ENCODE measurements at places on chromosomes 2 and 18.

- peak; percentile 92 for DNase-seq
These were observed 68.0 kb downstream of the ZFP36L2 start for GRCh38 chr2:43158259-43158880.

DNA sequence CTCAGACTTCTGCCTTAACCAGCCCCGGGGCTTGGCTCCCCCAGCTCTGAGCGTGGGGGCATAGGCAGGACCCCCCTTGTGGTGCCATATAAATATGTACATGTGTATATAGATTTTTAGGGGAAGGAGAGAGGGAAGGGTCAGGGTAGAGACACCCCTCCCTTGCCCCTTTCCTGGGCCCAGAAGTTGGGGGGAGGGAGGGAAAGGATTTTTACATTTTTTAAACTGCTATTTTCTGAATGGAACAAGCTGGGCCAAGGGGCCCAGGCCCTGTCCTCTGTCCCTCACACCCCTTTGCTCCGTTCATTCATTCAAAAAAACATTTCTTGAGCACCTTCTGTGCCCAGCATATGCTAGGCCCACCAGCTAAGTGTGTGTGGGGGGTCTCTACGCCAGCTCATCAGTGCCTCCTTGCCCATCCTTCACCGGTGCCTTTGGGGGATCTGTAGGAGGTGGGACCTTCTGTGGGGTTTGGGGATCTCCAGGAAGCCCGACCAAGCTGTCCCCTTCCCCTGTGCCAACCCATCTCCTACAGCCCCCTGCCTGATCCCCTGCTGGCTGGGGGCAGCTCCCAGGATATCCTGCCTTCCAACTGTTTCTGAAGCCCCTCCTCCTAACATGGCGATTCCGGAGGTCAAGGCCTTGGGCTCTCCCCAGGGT lies 5.5 kb downstream of the CTDSP1 start:
- DNase-seq = no peak

DNA sequence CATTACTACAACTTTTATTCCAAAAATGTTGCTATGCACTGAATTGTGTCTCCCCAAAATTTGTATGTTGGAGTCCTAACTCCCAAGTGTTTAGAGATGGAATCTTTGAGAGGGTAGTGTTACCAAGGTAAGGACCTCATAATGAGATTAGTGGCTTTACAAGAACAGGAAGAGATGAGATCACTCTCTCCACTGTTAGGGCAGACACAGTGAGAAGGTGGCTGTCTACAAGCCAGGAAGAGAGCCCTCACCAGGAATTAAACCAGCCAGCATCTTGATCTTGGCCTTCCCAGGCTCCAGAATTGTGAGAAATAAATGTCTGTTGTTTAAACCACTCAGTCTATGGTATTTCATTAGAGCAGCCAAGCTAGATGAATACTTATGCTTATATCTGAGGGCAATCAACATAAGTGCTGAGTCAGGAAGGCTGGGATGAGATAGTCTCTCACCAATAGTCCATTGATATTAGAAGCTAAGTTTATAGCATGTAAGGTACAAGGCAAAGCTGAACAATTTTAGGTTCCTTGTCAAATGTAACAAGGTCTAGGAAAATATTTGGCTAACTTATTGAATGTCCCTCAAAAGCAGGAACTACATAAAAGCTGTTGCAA lies 317.6 kb upstream of the REG3G start:
- no peak for DNase-seq

- DNase-seq = no peak
These were observed 92.8 kb upstream of the HS6ST1 start for GRCh38 chr2:128411431-128411830.

DNA sequence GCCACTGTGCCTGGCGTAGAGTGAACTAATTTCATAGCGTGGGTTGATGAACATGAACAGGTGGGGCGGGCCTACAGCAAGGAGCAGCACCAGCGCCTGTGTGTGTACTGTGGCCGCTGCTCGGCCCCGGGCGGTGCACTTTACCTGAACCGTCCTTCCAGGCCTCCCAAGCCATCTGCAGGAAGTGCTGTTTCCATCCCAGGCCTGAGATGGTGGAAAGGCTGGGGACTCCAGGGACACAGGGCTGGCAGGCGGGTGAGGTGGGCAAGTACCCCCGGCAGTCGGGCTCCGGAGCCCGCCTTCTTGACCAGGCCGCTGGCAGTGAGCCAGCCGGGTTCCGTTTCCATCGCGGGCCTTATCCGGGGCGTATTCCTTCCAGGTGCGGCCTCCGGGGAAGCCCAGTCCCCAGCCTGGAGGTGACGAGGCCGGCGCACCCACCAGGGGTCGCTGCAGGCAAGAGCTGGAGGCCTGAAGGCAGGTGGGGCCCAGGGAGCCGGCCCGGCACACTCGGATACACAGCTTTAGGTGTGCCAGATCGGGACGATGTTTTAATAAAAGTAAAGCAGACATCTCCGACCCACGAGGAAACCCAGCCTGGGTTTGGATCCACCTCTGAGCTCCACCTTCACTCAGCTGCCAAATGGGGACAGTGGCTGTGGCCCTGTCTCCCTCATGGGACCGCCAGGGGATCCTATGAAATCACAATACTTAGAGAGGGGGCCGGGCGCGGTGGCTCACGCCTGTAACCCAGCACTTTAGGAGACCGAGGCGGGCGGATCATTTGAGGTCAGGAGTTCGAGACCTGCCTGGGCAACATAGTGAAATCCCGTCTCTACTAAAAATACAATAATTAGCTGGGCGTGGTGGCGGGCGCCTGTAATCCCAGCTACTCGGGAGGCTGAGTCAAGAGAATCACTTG lies 22.7 kb upstream of the PDIA6 start:
- DNase-seq = peak; percentile 82

DNA sequence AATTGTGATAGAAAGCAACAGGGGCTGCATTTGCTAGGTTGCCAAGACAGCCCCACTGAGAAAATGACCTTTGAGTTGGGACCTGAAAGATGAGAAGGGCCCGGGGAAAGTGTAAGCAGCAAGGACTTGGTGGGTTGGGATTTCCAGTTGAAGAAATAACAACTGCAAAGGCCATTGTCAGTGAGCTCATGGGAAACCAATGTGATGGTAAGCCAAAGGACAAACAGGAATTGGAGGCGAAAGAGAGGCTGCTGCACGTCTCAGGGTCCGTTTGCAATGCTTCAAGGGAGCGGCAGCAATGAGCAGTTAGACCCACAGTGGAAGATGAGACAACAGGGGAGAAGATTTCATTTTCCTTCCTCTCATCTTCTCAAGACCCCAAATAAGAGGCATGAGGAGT lies 51.5 kb upstream of the RGPD4 start:
- DNase-seq = no peak

DNA sequence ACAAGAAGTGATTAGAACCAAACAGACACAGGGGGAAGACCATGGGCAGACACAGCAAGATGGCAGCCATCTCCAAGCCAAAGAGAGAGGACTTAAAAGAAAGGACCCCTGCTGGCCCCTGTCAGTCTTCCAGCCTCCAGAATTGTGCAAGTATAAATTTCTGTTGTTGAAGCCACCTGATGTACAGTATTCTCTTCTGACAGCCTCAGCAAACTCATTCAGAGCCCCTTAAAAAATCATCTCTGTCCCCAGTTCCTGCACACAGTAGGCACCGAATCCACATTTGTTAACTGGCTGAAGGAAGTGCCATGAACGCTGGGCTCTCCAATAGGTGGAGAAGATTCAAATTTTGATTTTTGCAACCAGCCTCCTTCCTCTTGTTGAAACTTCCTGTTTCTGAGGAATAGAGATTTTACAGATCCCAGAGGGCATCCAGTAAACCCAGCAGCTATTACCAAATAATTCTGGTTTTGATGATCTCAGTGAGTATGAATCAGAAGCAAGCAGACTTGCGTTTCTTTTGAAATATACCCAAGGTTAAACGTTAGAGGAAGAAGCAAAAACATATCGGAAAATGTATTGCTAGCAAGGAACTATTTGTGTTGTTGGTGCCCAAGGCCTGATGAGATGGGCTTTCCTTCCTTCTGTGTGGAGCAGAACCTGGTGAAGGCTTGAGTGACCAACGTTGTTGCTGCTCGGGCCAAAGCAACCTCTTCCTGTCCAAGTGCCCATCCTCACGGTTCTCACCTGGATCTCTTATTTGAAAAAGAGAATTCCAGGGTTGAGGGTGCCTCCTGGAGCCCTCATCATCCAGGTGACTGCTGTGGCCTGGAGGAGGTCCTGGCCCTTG lies 47.7 kb upstream of the PLB1 start:
- no peak for DNase-seq

DNA sequence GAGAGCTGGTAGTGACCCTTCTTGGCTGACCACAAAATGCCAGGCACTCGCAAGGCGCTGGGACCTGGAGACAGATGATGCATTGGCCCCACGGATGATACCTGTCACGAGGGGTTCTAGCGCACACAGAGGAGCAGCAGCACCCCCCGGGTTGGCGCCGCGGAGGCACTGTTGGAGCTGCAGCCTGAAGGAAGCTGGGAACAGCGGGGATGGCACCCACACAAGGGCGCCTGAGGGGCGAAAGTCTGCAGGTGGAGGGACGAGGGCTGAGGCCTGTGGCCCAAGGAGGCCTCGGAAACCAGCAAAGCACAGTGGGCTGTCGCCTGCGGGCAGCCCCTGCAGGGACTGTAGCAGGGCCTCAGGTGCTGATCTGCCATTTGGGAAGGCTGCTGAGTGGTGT lies 33.6 kb downstream of the FAM228A start:
- no peak for DNase-seq

- no peak for DNase-seq
These were observed 353.9 kb upstream of the SPHKAP start for GRCh38 chr2:228535396-228535795.

DNA sequence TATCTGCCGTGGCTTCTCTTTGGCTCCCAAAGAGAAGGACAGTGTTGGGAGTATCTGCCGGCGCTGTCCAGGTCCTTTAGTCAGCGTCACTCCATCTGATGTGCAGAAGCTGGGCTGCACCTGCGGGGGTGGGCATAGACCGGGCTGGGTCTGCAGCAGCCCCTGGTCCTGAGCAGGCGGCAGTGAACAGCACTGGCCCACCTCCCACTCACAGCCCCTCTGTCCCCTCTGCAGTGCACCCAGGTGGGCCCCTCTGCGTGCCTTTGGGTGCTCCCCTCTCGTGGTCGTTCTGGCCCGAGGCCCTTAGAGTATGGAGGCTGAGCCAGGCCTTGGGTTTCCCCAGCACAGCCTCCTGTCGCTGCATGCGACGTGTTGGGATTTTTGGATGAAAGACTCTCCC lies 95.7 kb downstream of the USP40 start:
- no peak for DNase-seq

GRCh38 chr2:3343012-3343411 lies 34.6 kb downstream of the EIPR1 start:
- DNase-seq = no peak

- DNase-seq = no peak
These were observed 475.0 kb downstream of the RNF144A start for GRCh38 chr2:7392076-7392787.

- DNase-seq = no peak
These were observed 51.8 kb downstream of the PSD4 start for GRCh38 chr2:113225263-113226259.

- DNase-seq = no peak
These were observed 242.0 kb downstream of the HAUS1 start for GRCh38 chr18:46346213-46346612.

- DNase-seq = no peak
These were observed 200.0 kb upstream of the SIX3 start for GRCh38 chr2:44741507-44741906.

- no peak for DNase-seq
These were observed 63.3 kb downstream of the COL3A1 start for GRCh38 chr2:189037518-189037917.

DNA sequence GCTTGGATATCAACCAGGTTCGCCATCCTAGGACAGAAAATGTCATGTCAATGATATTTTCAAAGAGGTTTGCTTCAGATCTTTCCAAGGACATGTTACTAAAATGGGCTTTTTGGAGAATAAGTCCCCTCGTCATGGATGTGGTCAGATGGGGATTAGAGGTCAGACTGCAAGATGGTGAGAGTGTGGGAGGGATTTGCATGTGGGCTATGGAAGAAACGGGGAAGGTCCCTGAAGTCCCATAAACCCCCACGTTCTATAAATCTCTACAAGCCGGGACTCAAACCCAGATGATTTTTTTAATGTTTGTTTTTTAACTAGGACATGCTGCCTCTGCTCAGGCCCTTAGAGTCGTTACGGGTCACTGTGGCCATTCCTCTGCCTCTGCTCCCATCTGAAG lies 37.7 kb upstream of the IGFBP5 start:
- no peak for DNase-seq

GRCh38 chr18:27845897-27846296 lies 331.0 kb downstream of the CDH2 start:
- DNase-seq = no peak

DNA sequence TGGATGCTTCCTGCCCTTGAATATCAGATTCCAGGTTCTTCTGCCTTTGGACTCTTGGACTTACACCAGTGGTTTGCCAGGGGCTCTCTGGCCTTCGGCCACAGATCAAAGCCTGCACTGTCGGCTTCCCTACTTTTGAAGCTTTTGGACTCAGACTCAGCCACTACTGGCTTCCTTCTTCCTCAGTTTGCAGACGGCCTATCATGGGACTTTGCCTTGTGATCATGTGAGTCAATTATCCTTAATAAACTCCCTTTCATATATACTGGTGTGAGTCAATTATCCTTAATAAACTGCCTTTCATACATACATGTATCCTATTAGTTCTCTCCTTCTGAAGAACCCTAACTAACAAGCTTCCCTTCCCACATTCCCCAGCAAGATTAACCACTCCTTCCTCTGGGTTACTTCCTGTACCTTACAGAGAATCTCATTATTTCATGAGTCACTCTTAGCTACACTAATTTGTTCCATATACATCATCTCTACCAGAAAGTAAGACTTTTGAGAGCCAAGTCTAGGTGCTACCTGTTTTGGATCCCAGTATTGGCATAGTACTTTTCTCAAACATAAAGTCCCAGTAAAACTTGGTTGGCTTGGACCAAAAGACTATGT lies 31.3 kb upstream of the LRATD1 start:
- no peak for DNase-seq

- DNase-seq = no peak
These were observed 2.0 kb downstream of the ZNF638 start for GRCh38 chr2:71333619-71334018.

GRCh38 chr2:178143481-178143880 lies 31.2 kb downstream of the RBM45 start:
- no peak for DNase-seq

GRCh38 chr2:236054621-236055305 lies 113.4 kb downstream of the GBX2 start:
- no peak for DNase-seq

DNA sequence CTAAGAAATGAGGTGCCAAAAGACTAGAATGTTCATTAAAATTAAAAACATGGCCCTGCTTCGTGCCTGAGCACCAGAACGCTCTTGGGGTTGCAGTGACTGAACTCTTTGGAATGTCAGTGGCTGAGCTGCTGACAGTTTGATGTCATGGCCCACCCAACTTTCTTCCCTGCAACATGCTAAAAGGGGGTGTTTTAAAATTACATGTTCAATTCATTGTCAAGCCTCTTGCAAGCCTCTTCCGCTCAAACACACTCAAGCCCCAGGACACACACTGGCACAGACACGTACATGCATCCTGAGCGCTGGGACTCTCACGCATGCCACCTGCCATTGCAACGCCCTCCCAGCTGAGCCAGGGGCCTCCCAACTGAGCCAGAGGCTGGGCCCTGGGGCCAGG lies 12.6 kb downstream of the RUFY4 start:
- no peak for DNase-seq

- no peak for DNase-seq
These were observed 73.2 kb upstream of the GALNT5 start for GRCh38 chr2:157184161-157184895.

All from lower lobe of right lung (tissue), 2 donors.